ENCODE measurements at places on chromosomes 16 and 17.

DNA sequence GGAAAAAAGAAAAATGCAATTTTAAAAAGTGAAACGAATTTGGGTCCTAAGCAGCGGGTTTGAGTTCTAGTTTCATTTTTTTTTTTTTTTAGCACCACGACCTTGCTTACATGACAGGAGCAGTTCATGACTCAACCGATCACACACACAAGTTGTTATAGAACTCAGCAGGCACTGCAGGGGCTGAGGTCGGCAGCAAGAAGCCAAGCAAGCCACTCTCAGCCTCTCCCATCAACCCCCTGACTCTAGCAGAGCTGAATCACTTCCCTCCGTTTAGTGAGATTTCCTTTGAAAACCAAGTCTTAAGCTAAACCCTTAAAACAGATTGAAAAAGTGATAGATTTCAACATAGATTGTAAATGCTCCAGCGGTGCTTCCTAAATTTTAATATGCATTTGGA is 520.8 kb downstream of the HAPSTR1 start:
- no peak for DNase-seq

DNA sequence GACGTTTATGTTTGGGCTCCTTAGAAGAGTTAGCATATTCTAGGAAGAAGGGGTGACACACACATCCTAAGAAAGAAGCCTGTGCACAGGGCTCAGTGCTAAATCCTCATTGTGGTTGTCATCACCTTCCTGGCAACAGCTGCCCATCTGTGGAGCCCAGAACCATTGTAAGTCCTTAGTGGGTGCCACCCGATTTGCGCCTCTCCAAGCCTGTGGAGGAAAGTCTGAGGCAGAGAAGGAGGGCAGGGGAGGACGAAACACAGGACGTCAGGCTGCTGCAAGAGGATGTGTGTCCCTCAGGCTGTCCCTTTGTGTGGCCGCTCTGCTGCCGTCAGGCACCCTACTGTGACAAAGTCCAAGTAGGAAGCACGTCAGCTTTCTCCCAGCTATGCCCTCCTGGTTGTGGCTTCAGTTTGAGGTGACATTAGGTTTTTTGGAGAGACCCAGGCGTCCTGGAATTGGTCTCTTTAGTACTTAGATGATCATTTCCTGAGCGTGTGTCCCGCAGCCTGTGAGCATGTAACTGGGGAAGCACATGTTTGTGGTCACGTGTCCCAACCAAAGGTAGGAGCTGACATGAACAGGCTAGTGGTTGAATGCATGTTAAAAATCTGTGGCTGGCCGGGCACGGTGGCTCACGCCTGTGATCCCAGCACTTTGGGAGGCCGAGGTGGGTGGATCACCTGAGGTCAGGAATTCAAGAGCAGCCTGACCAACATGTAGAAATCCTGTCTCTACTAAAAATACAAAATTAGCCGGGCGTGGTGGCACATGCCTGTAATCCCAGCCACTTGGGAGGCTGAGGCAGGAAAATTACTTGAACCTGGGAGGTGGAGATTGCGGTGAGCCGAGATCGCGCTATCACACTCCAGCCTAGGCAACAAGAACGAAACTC is 10.7 kb downstream of the CLUAP1 start:
- DNase-seq: no peak

- DNase-seq: no peak
Observed at GRCh38 chr16:17154981-17155380, 315.8 kb downstream of the XYLT1 start.

GRCh38 chr16:88691924-88692560 is 5.7 kb upstream of the SNAI3 start:
- DNase-seq: peak; percentile 73

Measured in activated CD4-positive, alpha-beta memory T cell treated with anti-CD3 and anti-CD28 coated beads, Interleukin-2, amount 10 ng/mL, durations not matched to agents 7 days and 5 days (primary cell).